ENCODE measurements at places on chromosomes 4 and X.

GRCh38 chr4:73021634-73022033, 47.9 kb downstream of the COX18 start:
- DNase-seq = peak; percentile 3

GRCh38 chr4:30586850-30587249, 133.3 kb upstream of the PCDH7 start:
- no peak for DNase-seq

DNA sequence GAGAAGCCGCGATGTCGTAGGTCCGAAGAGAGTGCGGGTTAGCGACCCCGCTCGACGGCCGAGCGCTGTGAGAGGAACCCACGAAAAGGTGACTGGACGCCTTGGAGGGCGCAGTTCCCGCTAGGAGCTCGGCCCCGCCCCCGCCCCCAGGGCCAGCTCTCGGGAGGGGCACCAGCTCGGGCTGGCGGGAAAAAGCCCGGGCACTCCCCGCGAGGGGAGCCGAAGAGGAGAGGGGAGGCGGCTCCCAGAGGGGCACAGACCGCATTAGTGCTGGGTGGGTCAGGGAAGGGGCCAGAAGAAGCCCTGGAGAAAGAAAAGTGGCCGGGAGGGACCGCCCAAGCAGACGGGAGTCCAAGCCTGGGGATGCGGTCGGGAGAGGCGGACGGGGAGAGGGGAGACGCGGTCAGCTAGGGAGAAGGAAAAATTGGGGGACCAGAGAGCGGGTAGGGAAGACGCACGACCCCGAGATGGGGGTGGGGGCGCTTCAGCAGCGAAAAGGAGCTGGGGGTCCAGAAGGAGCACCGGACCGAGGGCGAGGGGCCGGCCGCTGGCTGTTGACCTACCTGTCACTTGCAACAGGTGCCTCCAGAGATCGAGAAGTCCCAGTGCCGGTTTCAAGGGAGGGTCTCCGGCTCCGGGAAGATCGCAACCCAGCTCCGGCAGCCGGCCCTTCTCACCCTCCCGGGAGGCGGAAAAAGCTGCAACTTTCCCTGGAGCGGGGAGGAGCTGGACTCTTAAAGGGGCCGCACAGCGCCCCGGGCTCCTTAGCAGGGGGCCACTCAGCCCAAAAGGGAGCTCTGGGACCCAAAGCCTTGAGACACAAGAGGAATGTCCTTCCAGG, at the start of gene SYTL4:
Gene SYTL4 (minus strand): TSS at position 681 of the 841 bp plus-strand sequence. CDS start 30,084 bp downstream, outside the sequence.
- no peak for DNase-seq

- DNase-seq = no peak
These were observed 69.5 kb downstream of the FRYL start for GRCh38 chr4:48710446-48711209.

DNA sequence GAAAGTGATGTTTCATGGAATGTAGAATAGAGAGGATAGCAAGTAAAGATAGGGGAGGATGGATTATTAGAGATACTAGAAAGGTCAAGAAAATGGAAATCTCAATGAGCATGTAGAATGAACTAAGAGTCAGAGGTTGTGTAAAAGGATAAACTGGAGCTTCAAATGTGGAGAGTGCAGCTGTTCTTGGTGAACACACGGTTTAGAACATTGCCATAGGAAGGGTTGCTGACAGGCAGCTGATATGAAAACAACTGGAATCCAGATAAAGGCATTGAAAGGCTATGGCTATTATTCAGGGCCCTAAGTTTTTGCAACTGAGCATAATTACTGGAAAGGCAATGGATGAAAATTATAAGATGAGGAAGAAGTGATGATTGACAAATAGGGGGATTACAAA, 239.6 kb upstream of the VEGFC start:
- no peak for DNase-seq

DNA sequence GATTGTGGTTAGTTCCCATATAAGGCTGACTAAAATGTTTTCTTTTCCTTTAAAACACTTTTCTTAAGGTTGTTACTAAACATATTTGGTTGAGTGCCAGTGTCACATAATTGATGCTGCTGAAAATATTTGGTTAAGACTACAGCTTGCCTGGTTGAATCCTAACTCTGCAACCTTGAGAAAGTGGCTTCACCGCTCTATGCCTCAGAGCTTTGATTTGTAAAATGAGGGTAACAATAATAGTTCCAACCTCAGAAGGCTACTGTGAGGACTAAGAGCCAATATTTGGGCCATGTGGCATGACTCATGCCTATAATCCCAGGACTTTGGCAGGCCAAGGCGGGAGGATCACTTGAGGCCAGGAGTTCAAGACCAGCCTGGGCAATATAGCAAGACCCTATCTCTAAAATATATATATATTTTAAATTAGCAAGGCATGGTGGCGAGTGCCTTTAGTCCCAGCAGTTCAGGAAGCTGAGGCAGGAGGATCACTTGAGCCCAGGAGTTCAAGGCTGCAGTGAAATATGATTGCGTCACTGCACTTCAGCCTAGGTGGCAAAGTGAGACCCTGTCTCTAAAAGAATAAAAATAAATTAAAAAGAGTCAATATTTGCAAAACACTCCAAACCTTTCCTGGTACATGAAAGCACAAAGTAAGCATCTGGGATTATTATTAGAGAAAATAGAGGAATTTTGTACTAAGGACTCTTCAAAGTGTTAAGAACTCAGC, 7.1 kb upstream of the NEIL3 start:
- no peak for DNase-seq

- no peak for DNase-seq
These were observed 697.5 kb upstream of the GNPDA2 start for GRCh38 chr4:45423896-45424295.

DNA sequence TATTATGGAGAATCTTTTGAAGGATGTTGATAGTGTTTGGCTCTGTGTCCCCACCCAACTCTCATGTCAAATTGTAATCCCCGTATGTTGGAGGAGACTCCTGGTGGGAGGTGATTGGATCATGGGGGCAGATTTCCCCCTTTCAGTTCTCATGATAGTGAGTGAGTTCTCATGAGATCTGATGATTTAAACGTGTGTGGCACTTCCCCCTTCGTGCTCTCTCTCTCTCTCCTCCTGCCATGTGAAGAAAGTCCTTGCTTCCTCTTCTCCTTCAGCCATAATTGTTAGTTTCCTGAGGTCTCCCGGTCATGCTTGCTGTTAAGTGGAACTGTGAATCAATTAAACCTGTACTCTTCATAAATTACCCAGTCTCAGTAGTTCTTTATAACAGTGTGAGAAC, 166.1 kb upstream of the NUDT6 start:
- DNase-seq = peak; percentile 42

DNA sequence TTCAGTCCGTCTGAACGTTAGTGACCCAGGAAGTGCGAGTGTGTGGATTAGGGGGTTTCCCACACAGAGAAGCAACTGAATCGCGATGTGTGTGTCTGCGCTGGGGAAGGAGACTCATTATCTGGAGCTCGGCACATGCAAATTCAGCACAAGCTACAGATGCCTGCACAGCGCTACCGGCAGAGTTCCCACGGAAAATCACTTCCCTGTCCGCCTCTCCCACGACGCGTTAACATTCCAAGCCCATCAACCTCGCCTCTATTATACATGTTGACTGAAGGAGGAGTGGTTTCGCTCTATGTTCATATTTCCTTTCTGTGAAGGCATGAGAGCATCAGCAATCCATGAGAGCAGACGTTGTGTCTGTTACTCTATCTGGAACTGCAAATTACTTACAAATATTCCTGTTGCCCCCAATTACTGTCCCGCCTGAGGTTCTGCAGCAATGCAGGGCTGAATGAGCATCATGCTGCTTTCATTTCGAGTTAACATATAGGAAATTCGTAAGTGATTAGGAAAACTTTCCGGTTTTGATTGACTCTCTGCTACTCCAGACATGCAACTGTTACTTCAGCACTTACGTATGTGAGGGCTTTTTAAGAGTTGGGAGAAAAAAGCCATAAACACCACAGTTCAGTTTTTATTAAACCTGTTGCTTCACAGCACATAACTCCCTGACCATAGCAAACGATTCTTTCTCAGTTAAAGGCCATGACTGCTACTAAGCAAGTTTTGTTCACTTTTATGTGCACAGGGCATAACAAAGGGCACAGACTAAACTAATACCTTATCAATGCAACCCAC, 15.0 kb upstream of the MTNR1A start:
- no peak for DNase-seq

DNA sequence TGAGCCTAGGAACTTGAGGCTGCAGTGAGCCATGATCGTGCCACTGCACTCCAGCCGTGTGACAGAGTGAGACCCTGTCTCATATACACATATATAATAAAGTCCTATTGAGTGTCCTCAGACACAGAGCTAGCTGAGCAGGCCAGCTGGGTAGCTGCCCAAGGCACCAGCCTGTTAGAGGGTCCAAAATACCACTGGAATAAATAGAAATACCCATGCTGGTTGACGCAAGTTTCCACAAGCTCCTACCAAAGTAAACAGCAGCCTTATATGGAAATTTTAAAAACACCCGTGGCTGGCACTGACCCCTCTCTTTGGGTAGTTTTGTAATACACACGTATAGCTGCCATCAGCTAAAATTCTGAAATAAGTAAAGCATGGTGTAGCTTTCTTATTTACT, 348.6 kb downstream of the BCOR start:
- no peak for DNase-seq

GRCh38 chr4:184643731-184644130, 5.5 kb downstream of the CASP3 start:
- DNase-seq = no peak

DNA sequence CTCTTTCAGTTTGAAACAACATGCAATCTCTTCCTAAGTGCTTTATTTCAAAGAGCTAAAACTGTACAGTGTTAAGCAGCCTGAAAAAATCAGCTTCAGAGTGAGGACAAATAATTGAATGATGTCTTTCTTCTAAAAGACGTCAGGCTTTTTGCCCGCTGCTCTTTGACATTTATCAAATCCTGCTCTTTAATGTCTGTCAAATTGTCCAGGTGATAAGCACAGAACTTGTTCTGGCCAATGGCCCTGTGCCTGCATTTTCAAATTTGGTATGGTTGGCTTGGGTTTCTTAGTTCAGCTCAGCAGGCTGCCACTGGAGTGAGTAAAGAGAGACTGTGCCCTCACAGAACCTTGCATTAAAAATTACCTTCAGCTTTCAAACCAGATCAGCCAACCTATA, 712.9 kb upstream of the LCORL start:
- no peak for DNase-seq

GRCh38 chr4:91598696-91599095, 705.1 kb upstream of the GRID2 start:
- DNase-seq = no peak

DNA sequence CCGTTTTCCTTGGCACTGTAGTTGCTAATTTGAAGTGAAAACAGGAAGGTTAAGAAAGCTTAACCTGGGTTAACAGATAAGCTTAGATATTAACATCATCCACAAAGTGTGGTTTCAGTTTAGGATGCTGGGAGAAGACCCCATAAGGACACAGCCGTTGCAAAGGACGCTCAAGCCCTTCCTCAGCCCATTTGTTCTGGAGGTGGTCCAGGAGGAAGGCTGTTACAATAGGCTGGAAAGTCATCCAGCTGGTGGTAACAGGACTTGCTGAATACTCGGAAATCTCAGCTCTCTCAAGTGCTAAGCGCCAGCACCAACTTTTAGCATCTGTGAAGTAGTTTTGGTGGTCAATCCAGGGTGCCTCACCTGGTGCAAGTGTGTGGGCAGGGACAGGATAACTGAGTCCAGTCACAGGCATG, 14.2 kb downstream of the CHST7 start:
- no peak for DNase-seq

- no peak for DNase-seq
These were observed 205.1 kb downstream of the RASL11B start for GRCh38 chr4:53067125-53067802.

GRCh38 chr4:32847461-32847860, 2127.3 kb downstream of the PCDH7 start:
- no peak for DNase-seq

GRCh38 chr4:187449702-187450101, 545.9 kb upstream of the ZFP42 start:
- no peak for DNase-seq

- no peak for DNase-seq
These were observed 424.6 kb downstream of the PABPC4L start for GRCh38 chr4:133776961-133777360.
